ENCODE measurements at places on chromosomes 4 and X.

DNA sequence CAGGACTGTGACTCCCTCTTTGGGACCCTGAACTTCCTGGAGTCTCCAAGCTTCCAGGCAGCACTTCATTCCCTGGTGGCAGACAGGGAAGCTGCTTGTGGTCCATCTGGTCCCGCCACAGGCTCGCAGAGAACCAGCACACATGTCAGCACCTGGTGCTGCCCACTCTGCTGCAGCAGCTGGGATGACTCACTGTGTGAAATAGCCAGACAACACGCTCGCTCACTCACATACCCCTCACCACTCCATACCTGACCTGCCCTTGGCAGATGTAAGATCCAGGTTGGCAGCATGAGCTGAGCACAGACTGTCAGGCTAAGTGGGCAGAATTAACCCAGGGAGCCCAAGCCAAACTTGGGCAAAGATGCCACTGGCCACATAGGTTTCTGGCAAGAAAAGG, 613.5 kb downstream of the PCDH18 start:
- DNase-seq, result no peak

- DNase-seq, result no peak
Measured at GRCh38 chr4:139950568-139950967, 203.4 kb downstream of the MAML3 start.

DNA sequence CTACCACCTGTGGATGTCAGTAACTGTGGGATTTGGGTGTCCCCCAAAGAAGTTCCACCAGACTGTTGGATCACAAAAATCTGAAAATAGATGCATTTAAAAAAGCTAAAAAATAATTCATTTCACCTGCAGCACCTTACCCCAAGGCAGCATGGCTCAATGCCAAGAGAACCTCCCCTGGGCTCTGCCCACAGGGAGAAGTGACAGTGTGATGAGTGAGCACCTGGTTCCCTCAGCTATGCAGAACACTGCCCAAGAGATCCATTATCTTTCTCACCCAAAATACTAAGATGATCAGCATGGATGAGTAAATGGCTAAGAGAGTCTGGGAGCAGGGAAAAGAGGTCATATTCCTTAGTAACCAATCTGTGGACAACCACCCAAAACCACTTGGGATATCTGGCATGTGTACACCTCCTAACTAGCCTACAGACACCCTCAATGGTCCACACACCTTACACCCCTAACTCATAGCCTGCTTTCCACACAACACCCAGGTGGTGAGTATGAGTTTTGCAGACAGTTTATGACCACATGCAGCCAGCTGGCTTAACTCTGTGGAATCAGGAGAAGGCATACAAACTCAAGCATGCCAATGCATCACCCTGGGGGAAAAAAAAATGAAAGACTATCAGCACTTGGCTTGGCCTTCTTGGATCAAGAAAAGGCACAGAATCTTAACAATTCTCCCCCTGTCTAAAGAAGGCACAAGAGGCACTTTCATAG, 416.5 kb upstream of the SMIM31 start:
- no peak for DNase-seq

GRCh38 chrX:6826856-6827255, 291.9 kb upstream of the VCX3A start:
- DNase-seq, result no peak

DNA sequence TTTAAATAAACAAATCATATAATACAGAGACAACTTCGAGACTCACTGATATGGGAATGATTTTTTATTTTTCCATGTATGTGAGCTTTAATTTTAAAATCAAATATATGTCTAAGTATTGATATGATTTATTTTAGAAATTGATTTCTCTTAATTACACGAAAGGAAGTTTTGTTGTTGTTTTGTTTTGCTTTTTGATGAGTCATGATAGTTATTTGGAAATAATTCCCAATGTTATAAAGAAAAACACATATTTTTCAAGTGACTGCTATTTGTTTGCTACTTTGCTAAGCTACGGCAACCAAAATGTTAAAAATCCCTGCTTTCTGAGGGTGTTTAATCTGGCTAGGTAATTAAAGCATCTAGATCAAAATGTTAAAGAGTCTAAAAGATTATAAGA, 2139.4 kb upstream of the TENM3 start:
- DNase-seq, result no peak

- DNase-seq, result no peak
Measured at GRCh38 chr4:110704748-110705439, 82.0 kb upstream of the PITX2 start.

- no peak for DNase-seq
Measured at GRCh38 chr4:20418861-20419451, 167.3 kb downstream of the SLIT2 start.

- DNase-seq, result no peak
Measured at GRCh38 chrX:80173261-80173660, 158.7 kb downstream of the TBX22 start.

DNA sequence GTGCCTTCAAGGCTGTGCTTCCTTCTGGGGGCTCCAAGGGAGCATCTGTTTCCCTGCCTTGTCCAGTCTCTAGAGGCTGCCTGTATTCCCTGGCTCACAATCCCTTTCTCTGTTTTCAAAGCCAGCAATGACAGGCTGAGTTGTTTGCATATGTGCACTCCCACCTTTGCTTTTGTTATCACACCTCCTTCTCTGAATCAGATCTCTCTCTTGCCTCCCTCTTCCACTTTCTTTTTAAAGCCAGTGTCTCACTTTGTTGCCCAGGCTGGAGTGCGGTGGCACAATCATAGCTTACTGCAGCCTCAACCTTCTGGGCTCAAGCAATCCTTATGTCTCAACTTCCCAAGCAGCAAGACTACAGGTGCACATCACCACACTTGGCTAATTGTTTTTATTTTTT, 37.1 kb upstream of the LEF1 start:
- no peak for DNase-seq

DNA sequence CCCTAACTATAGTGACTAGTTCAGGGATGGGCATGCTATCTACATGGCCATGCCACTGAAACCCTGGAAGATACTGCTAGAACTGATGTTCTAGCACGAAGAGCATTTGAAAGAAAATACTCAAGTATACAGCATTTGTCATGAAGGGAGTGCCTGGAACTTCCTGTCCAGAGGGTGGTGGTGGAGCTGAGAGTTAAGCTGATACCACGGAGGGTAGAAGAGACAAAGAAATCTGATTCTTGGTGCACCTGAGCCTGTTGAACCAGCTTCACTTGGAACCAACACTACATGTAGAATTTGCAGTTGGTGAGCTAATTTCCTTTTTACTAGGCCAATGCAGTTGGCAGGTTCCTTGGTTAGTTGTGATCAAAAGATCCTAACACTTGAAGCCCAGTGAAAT, 116.4 kb downstream of the CCNG2 start:
- DNase-seq, result no peak

DNA sequence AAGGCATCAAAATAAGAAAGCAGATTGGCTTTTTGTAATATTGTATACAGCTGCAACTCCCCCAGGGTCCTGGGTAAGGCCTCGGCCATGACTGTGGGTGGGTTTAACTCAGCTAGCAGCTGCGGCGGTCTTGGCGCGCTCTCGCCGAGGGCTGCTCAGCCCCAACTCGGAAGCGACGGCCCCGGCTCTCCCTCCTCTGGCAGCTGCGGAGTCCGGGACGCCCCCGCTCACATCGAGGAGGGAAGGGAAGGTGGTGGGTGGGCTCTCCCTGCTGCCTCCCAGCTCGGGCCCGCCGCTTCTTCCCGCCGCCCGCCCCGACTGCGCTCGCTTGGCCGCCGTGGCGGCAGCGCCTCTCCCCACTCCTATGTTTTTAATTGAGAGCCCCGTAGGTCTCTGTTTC, 51.2 kb downstream of the GPR50 start:
- DNase-seq, result no peak

DNA sequence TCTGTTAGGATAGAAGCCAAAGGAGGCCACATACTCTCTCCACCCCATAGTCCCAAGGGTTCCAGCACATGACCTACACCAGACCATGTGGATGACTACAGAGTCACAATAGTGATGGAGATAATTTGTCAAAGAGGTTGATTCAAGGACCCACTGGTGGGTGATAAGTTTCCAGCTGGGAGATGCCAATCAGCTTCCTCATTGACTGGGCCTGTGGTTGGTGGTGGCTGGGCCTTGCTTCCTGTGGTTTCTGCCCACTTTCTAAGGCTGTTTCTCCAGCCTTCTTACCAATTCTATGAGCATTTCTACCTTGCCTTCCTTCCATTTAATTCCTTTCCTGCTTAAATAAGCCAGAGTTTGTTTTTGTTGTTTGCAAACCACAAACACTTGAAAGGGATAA, 95.5 kb upstream of the CPEB2 start:
- DNase-seq, result no peak

DNA sequence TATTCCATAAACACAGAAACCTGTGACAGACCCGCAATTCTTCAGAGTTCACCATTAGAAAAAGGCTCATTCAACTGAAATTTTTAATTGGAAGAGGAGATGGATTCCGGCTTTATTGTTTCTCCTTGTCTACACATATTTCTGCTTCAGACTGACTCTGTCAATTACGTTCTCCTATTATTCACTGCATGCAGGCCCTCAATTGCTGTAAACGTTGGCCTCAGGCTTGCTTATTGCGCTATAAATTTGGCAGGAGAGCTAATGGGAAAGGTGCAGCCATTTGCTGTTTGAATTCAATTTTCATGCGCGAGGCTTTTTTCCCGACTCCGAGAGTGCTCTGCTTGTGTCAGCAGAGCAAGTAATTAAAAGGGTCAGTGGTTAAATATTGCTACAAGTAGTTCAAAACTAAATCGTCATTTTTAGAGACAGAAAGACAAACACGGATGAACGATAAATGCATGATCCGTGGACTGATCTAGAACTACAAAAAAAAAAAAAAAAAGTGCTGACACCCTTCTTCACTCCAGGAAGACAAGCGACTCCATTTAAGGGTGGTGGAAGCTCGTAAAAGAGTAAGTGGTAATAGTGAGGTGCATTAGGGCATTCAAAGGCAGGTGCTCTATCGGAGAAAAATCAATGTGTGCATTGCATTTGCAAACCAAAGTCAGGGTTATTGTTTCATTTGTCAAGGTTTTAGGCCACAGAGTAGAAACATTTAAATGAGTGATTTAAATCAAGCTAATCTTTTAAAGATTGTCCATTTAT, 841.6 kb upstream of the FRG1 start:
- DNase-seq, result no peak

DNA sequence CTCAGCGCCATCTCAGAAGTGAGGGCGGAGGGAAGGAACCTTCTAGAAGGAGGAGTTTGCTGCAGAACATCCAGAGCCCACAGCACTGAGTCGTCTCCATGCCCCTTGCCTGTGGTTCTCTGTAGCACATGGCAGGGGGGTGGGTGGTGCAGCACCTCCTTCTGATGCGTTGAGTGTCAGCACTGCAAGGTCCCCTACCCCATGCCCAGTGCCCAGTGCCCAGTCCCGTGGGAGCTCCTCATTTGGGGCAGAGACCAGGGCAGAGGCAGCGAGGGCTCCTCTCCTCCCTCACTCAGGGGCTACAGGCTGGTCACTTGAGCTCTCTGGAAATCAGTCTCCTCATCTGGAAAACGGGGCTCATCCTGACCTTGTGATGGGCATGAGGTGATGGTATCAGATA, 78.1 kb downstream of the HTRA3 start:
- DNase-seq, result no peak

- no peak for DNase-seq
Measured at GRCh38 chrX:65745427-65745826, 78.0 kb downstream of the MSN start.

Measured in activated effector memory CD4-positive, alpha-beta T cell treated with Interleukin-2 at 50 U/mL for 16 hours (primary cell).